A549 treated with ZK216348 at 1 μM for 4 hours (cell line): ENCODE measurements at places on chromosomes 1 and 21. TPM values are rescaled to one million over a fixed set of nuclear protein-coding genes. Genes with fewer than 3 reads are reported as not detected.

The WDR64 gene
- not detected in 5 replicates for total RNA-seq

The SPRR1A gene
- total RNA-seq, result not detected in 5 replicates

The AJAP1 gene
- not detected in 5 replicates for total RNA-seq

The C8A gene
- not detected in 5 replicates for total RNA-seq

The TRIM67 gene
- 0.11 to 0.22 TPM (median 0.18 TPM) in 5 replicates for total RNA-seq

The BRINP3 gene
- total RNA-seq, result not detected in 5 replicates

The MORN1 gene
- total RNA-seq, result 5.3 to 9.2 TPM (median 6.6 TPM) in 5 replicates

The KRTAP7-1 gene
- not detected in 5 replicates for total RNA-seq

The ASAP3 gene
- total RNA-seq, result 3.2 to 5.9 TPM (median 5.3 TPM) in 5 replicates

The MAN1C1 gene
- 0.09 to 0.63 TPM (median 0.34 TPM) in 5 replicates for total RNA-seq

The PLA2G4A gene
- total RNA-seq, result 8.3 to 11.9 TPM (median 10.3 TPM) in 5 replicates

The AMY1A gene
- not detected in 5 replicates for total RNA-seq

The AMPD1 gene
- total RNA-seq, result 0.32 TPM in 1 of 5 replicates, not detected in the others

The LINGO4 gene
- not detected in 5 replicates for total RNA-seq

The LCE2B gene
- total RNA-seq, result not detected in 5 replicates

The JAM2 gene
- total RNA-seq, result not detected in 5 replicates

The CELA2B gene
- total RNA-seq, result not detected in 5 replicates

The PTPRC gene
- not detected in 5 replicates for total RNA-seq

The TP73 gene
- total RNA-seq, result 0.59 to 0.83 TPM (median 0.71 TPM) in 5 replicates

The CYP2J2 gene
- total RNA-seq, result 0.08 TPM in 1 of 5 replicates, not detected in the others

The NBPF6 gene
- 0.26 TPM in 1 of 5 replicates, not detected in the others for total RNA-seq

The HTR1D gene
- total RNA-seq, result 12.6 to 18.2 TPM (median 15.3 TPM) in 5 replicates

The LAPTM5 gene
- 0.16 to 0.28 TPM (median 0.22 TPM) in 4 of 5 replicates, not detected in the other for total RNA-seq

The C1orf115 gene
- total RNA-seq, result 4.9 to 6.8 TPM (median 5.7 TPM) in 5 replicates

The HSD11B1 gene
- total RNA-seq, result 0.12 to 0.44 TPM in 2 of 5 replicates, not detected in the others

The PPIAL4G gene
- total RNA-seq, result not detected in 5 replicates

The IL22RA1 gene
- total RNA-seq, result 4.6 to 7.3 TPM (median 5.2 TPM) in 5 replicates

The VHLL gene
- total RNA-seq, result not detected in 5 replicates

The CFHR2 gene
- not detected in 5 replicates for total RNA-seq

The IGSF3 gene
- 14.3 to 23.2 TPM (median 19.3 TPM) in 5 replicates for total RNA-seq

The OR14K1 gene
- not detected in 5 replicates for total RNA-seq

The OR2T2 gene
- not detected in 5 replicates for total RNA-seq

The APCS gene
- not detected in 5 replicates for total RNA-seq

The MAGI3 gene
- total RNA-seq, result 3.1 to 4.6 TPM (median 3.6 TPM) in 5 replicates

The CXADR gene
- 5.8 to 12.1 TPM (median 9.3 TPM) in 5 replicates for total RNA-seq

The KLHDC7A gene
- total RNA-seq, result 1.1 to 2.3 TPM (median 1.5 TPM) in 5 replicates

The F13B gene
- 0.14 to 0.38 TPM in 2 of 5 replicates, not detected in the others for total RNA-seq

The AMY2B gene
- total RNA-seq, result 0.32 to 0.63 TPM (median 0.35 TPM) in 5 replicates

The EVI5 gene
- 5.2 to 8.7 TPM (median 7.4 TPM) in 5 replicates for total RNA-seq

The FMO2 gene
- not detected in 5 replicates for total RNA-seq

The NUDT17 gene
- 5.2 to 7.7 TPM (median 6.4 TPM) in 5 replicates for total RNA-seq

The CBS gene
- total RNA-seq, result 11.5 to 12.9 TPM (median 11.9 TPM) in 5 replicates
